ENCODE measurements at places on chromosomes 5 and 9.
A peak's percentile ranks its signal among the peaks of the same experiment; 100 is the strongest.

DNA sequence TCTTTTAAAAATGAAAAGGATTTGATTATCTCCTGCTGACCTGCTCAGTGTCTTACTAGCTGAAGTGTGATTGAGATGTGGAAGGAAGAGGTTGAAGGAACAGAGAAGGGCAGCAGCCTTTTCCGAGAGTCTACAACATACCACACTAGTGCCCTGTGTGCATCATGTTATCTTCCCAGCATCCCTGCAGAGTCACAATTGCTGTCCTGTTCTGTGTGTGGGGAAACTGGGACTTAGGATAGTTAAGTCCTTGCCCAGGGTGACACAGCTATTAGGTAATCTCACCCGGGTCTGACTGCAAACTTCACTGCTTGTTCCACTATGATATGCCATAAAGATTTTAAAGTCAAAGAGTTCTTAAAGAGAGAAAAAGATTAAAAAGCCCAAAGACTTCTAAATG is 55.8 kb downstream of the FAM78A start:
- DNase-seq: no peak

GRCh38 chr9:6925836-6926235 is 168.1 kb downstream of the KDM4C start:
- no peak for DNase-seq

DNA sequence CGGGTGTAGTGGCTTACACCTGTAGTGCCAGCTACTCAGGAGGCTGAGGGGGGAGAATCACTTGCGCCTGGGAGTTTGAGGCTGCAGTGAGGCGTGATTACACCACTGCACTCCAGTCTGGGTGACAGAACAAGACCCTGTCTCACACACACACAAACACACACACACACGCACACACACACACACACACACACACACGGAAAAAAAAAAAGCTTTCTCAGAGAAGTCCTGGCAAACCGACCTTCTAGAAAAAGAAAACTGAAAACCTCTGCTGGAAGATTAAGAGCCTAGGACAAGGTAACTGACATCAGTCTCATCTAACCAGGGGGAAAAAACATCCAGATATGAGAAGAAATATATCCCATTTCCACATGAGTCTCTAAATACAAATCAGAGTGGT is 140.3 kb upstream of the RETREG1 start:
- no peak for DNase-seq

GRCh38 chr5:67520161-67520908 is 323.7 kb upstream of the CD180 start:
- no peak for DNase-seq

GRCh38 chr9:127021664-127022363 is 100.6 kb downstream of the ANGPTL2 start:
- DNase-seq: peak; percentile 92

GRCh38 chr5:33337637-33337992 is 103.2 kb upstream of the TARS1 start:
- no peak for DNase-seq

- DNase-seq: no peak
Observed at GRCh38 chr5:169610606-169611005, 26.5 kb upstream of the DOCK2 start.

DNA sequence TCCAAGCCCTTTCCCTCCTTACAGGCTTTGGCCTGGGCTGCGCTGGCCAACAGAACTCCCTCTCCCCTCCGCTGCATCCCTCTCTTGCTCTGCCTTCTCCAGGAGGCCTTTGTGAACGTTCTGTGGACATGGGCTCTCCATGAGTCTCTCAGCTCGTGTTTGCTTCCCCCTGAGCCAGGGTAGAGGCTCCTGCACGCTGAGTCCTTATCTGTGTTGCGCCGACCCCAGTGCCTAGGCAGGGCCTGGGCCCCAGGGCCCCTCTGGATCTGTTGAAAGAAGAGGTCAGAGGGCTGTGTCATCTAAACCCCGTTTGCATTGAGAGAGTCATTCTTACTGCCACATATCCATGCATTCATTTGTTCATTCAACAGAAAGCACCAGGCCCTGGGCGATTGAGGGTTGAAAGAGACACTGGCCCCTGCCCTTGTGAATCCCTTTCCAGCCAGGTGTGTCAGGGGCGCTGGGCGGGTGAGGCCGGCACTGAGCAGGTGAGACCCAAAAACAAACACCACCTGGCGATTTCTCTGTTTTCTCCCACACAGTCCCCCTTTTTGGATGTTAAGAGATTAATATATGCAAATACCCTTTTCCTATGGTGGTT is 111.2 kb upstream of the IER5L start:
- peak; percentile 45 for DNase-seq

- DNase-seq: no peak
Observed at GRCh38 chr5:149849966-149850910, 94.4 kb downstream of the PDE6A start.

DNA sequence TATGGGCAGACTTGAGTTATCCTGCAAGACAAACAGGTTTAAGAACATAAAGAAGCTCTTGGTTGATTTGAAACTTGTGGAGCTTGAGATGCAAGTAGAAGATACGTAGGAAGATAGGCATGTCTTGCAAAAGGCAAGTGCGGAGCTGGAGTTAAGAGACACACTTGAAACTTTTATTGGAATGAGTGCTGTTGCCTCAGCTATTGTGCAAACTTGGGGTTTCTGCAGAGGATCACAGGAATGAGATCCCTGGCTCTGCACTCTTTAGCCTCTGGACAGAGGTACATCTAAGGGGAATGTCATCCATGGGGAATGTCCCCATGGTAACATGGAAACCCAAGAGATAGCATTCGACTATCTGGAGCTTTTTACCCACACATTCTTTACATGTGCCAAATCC is 121.1 kb downstream of the ADCY2 start:
- no peak for DNase-seq

GRCh38 chr9:86405926-86406325 is 51.7 kb upstream of the TUT7 start:
- no peak for DNase-seq

DNA sequence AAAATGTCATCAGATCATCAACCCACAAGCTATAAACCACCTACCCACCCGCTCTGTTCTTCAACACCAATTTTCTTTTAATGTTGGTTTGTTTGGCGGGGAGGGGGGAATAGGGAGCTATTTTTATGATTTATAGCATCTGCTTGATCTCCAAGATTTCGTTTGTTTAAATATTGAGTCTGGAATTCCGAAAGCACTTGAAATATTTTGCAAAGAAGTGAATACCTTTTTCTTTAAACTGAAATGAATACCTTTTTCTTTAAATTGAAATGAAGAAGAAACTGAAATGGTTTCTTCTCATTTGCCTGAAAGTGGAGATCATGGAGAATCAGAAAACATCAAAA is 49.0 kb upstream of the TENT2 start:
- no peak for DNase-seq
